ENCODE measurements at places on chromosomes 5 and 9.
A peak's percentile ranks its signal among the peaks of the same experiment; 100 is the strongest.

DNA sequence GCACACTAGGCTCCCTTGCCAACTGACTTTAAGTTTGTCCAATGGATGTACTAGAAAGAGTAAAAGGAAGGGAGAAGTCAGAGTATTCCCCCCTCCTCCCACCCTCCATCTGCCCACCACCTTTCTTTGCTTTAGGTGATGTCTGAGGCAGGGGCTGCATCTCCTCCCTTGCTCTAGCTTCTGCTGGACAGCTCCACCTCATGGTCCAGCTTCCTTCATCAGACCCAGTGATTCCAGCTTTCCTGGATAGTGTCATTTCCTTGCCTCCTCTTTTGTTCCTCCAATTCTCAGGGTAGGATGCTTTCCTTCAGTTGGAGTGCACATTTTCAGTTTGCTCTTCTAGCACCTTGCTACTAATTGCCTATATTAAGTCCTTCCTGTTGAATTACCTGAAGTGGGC is 67.4 kb downstream of the RAD23B start:
- DNase-seq = no peak

DNA sequence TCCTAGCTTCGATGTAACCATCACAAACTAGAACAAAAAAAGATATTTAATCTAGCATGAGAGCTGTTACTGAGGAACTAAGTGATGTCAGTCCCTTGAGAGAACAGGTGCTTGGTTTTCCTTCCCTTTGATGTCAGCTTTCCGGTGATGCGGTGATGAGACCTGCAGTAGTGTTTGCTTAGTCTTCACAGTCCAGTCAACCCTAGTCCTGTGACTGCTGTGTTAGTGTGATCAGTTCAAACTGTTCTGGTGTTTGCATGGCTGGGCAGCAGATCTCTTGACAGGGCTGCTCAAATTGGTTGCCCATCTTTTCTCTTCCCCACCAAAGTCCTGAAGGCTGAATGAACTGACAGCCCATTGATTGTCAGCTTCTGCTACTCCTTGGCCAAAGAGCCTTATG is 608.6 kb upstream of the DAB2 start:
- DNase-seq = peak; percentile 44

- DNase-seq = no peak
Measured at GRCh38 chr5:168790671-168791250, 211.6 kb upstream of the PANK3 start.

DNA sequence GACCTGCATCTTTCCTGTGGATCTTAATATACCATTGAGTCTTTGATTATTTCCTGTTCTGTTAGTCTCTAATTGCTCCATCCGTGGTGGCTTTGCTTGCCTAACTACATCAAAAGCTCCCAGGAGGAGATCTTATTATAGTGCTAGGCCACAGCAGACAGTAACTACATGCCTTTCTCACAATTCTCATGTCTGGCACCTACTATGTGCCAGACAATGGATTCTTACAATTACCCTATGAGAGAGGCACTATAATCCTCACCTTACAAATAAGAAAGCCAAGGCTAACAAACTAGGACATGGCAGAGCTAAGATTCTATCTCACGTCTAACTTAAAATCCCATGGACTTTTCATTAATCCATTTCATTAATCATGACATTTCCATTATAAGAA is 70.3 kb upstream of the TARS1 start:
- no peak for DNase-seq

GRCh38 chr5:174134545-174134944 is 89.0 kb downstream of the NSG2 start:
- DNase-seq = no peak

DNA sequence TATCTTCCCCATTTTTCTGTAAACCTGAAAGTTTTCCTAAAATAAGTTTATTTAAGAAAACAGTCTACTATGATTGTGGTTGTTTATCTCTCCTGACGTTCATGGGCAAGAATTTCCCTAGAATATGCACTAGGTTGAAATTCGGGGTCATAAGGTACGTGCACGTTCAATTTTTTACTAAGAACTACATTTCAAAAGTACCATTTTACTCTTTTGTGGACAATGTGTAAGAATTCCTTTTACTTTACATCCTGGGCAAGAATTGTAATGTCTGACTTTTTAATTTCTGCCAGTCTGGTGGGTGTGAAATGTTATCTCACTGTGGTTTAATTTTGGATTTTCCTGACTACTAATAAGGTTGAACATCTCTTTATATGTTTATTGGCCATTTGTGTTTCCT is 12.4 kb downstream of the IL5 start:
- no peak for DNase-seq

- DNase-seq = no peak
Measured at GRCh38 chr5:105840800-105841199, 1829.9 kb downstream of the EFNA5 start.

DNA sequence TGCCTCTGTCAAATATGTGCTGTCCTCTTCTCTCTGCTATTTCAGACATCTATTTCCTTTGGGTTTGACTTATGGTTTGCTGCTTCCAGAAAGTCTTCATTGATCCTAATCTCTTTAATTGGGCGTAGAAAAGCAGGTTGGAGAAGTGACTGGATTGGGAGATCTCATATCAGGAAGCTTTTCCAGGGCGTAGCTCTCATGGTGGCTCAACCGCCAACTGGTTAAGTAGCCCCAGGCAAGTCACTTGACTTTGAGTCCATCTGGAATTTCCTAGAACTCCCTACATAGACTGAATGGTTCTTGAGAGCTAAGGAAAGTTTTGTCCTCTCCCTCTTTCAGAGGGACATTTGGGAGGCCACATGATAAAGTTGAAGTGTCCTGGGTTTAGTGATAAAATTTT is 192.3 kb upstream of the GLRA1 start:
- no peak for DNase-seq

GRCh38 chr9:95991326-95991725 is 115.8 kb downstream of the ERCC6L2 start:
- DNase-seq = no peak

DNA sequence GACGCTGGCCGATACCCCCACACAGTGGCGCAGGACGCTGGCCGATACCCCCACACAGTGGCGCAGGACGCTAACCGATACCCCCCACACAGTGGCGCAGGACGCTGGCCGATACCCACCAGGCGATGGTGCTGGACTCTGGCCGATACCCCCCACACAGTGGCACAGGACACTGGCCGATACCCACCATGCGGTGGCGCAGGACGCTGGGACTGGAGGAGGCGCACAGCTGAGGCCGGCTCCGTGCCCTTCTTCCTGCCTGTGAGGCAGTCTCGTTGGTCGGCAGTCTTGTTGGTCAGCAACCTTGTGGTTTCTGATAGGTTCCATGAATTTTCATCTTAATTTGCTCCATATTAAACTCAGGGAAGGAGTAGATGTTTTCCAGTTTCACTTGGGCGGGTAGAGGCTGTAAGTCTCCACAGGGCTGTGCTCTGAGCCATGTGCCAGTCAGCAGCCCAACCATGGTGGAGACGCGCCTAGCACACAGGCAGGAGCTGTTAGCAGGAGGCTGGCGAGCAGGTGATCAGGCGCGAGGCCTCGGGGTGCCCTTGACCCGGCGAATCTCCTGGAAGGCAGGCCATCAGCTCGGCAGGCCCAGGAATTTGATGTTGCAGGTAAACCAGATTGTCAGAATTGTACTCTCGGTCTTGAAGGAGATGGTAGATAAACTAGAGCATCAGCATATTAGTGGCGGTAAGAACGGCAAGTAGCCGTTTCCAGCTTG is 75.6 kb downstream of the EHMT1 start:
- no peak for DNase-seq

DNA sequence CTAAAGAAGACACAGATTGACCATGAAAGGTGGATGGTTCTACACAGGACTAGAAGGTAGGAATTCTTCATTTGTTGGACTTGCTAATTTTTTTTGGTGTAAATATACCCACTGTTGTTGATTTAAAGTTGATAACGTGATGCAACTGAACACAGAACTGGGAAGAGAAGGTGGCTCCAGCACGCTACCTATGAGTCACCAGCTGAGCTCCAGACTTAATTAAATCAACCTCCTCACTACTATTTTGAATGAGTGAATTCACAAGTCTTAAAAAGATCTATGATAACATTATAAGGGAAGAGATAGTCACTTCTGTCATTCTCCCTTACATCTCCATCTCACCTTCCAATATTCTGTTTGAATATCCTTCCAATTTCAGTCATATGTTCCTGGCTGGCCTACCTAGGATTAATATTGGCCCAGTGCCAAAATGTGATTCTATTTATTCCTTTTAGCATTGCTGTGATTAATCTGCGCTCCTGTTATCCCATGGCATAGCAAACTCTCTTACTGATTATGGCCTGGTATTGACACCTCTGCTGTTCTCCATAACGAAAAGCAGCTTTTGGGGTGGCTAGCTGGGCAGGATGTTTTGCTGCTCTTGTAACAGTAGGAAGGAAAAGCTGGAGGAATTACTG is 135.9 kb upstream of the CCDC152 start:
- DNase-seq = no peak

DNA sequence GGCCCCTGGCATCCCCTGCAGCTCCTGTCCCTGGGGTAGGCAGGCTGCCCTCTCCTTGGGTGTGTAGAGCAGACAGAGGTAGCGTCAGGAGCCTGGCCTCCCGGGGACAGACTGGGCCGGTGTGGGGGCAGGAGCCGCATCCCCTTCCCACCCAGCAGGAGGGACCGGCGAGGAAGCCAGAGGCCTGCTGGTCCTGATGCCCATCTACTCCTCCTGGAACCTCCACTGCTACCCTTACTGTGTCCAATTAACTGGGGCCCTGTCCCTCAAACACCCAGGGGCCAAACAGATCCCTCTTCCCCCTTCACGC is 15.6 kb downstream of the RALGDS start:
- no peak for DNase-seq

DNA sequence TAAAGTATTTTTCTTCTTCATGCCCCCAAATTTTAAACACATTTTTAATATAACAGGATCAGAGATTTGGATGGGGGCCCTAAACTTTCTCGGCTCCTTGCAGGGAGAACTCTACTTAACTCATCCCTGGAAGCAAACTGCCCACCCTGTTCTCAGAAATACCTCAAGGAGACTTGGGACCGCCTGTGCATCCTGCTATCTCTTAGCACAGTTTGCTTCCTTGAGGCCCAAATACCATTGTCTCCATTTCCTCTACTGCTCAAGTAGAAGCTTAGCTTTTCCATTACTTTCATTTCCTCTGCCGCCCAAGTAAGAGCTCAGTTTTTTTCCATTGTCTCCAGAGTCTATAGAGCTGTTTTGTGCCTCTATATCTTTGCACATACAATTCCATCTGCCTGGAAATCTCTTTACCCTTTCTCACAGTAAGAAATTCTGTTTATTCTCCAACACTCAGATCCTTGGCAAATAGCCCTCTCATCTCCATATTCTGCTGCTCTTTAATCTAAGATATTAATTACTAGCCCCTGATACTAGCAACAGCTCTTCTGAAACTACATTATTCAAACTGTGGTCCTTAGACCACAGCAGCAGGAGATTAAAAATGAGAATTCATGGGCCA is 137.8 kb downstream of the CEMIP2 start:
- DNase-seq = no peak

DNA sequence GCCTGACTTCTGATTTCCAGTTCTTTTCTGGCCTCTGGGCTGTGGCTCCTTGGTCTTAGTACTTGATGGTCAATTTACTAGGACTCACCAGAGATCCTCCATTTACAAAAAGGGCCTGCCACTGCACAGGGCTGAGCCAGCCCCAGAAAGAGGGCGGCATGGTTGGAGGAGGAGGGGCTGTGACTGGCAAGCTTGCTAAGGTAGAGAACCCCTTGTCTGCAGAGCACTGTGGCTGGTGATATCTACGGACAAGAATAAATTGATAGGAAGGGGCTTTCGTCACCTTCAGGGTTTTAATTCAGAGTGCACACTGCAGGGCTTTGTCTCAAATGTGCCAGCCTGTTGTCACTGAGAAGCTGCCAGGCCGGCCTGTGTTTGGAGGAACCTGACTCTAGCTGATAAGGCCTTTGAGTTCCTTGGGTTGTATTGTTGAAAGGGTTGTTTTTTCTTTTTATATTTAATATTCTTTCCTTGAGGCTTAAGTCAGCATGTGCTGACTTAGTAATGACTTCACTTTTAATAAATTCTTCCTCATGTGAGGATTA is 15.1 kb downstream of the SLC22A5 start:
- no peak for DNase-seq

- DNase-seq = no peak
Measured at GRCh38 chr5:75601996-75602395, 9.3 kb upstream of the ANKDD1B start.

DNA sequence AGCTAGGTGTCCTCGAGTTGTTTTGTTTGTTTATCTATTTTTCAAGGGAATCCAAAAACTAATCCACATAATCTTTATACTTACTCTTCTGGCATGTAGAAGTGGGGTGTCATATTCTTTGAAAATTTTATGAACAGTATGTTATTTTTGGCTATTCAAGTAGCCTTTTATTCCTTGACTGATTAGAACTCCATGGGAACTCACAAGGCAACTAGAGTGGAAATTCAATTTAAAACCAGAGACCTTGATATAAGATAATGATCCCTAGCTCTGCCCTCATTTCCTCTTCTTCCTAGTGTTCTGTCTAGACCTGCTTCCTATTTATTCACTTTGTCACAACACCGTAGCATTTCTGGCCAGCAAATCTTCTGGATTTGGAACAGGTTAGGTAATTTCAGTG is 1123.7 kb upstream of the C9orf72 start:
- DNase-seq = no peak

DNA sequence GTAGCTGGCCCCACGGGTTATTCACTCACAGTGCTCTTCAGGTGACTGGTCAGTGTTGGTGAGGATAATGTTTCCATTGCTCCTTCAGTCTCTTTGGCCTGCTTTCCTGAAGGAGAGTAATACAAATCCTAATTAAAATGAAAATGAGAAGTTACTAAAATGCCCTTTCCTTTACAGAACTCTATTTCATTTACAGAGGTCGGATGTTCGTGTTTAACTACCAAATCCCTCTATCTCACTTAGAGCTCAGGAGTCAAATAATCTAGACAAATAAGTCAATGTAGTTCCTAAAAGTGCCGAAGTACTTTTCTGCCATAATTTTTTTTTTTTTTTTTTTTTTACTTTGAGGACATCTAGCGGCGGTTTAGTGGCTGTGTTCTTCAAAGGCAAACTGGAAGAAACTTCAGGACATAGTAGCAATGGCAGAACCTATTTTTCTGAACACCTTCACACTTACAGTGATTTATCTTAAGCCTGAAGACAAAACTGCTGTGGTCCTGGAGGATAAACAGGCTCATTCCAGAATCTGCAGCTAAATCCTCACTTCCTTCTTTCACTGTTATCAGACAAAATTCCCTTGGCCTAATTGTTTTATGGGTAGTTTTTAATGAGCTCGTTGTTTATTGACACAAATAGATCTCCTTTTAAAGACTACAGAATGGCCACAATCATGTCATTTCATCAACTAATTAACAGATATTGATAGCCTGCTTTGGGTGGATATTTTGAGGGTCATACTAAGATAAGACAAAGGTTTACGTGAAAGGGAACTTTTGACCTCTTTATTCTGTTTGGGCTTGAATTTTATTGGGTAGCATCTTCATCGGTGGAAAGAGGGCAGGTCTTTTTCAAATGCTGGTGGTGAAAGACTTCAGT is 207.6 kb upstream of the DMRTA1 start:
- peak; percentile 18 for DNase-seq

Data from CD4-positive, alpha-beta T cell treated with Interleukin-4 for 4 hours (primary cell).